ENCODE measurements at places on chromosomes 4 and X. TPM values are rescaled to one million over a fixed set of nuclear protein-coding genes. Genes with fewer than 3 reads are reported as not detected.

ZXDB gene
- total RNA-seq: 8.3 TPM

FUNDC1 gene
- total RNA-seq: 8.9 TPM

TTC29 gene
- total RNA-seq: not detected

CYLC1 gene
- total RNA-seq: not detected

GRIA3 gene
- total RNA-seq: 7.2 TPM

MMRN1 gene
- total RNA-seq: 24.5 TPM

Data from aorta (tissue), 5 donors.